Stimulated activated CD8-positive, alpha-beta memory T cell treated with anti-CD3 and anti-CD28 coated beads, Interleukin-2, amount 100 ng/mL, for 48 hours (primary cell): ENCODE measurements at places on chromosomes 16 and 17.
A peak's percentile ranks its signal among the peaks of the same experiment; 100 is the strongest.

DNA sequence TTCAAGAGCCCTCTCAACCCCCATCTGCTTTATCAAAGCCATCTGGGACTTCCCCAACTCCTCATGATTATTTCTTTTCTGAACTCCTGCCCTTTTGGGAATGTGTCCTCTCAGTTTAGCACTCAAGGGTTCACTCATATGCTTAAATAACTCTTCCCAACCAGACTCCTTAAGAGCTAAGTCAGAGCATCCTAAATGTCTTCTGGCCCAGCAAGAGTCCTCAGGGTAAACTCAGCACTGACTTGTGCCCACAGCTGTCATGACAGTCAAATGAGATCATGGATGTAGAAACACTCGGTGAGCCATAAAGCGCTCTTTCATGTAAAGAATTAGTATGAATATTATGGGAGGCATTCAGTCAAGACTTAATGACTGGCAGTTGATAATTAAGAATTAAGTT lies 85.9 kb downstream of the TEX14 start:
- no peak for DNase-seq

DNA sequence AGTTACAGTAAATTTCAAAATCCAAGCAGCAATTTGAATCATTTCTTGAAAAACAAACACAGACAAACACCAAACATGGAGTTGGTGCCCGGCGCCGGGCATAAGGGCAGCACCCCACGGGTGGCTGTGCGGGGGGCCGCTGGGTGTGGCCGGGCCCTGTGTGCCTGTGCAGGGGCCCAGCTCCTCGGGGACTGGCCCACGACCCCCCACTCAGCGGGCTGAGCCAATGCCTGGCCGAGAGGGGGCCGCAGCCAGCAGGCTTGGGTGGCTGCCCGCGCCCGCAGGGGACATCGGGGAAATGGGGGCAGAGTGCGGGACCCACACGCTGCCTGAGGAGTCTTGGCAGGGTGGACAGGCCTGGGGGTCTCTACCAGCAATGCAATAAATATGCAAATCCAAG lies 12.8 kb upstream of the DUS1L start:
- no peak for DNase-seq

DNA sequence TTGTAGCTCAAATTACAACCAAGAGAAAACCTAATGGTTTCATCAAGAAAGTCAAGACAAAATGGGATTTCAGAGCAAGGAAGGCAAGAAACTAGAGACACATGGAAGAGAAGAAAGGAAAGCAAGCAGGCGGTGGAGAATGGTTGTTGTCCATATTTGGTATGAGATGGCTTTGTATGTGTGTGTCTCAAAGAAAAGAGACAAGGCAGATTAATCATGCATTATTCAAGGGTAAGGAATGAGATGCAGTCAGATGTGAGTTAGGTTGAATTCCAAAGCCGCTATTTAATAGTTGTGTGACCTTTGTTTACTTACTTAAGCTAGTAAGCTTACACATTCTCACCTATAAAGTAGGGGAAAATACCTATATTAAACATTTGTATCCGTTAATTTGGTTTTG lies 1029.6 kb downstream of the CDH11 start:
- no peak for DNase-seq

DNA sequence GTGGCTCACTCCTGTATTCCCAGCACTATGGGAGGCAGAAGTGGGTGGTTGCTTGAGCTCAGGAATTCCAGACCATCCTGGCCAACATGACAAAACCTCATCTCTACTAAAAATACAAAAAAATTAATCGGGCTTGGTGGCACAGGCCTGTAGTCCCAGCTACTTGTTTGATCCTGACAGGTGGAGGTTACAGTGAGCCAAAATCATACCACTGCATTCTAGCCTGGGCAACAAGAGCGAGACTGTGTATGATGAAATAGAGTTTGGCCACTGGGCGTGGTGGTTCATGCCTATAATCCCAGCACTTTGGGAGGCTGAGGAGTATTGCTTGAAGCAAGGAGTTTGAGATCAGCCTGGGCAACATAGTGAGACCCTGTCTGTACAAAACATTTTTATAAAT lies 173.3 kb downstream of the TANC2 start:
- no peak for DNase-seq

- no peak for DNase-seq
Observed at GRCh38 chr17:71511266-71511995, 609.4 kb upstream of the SOX9 start.

DNA sequence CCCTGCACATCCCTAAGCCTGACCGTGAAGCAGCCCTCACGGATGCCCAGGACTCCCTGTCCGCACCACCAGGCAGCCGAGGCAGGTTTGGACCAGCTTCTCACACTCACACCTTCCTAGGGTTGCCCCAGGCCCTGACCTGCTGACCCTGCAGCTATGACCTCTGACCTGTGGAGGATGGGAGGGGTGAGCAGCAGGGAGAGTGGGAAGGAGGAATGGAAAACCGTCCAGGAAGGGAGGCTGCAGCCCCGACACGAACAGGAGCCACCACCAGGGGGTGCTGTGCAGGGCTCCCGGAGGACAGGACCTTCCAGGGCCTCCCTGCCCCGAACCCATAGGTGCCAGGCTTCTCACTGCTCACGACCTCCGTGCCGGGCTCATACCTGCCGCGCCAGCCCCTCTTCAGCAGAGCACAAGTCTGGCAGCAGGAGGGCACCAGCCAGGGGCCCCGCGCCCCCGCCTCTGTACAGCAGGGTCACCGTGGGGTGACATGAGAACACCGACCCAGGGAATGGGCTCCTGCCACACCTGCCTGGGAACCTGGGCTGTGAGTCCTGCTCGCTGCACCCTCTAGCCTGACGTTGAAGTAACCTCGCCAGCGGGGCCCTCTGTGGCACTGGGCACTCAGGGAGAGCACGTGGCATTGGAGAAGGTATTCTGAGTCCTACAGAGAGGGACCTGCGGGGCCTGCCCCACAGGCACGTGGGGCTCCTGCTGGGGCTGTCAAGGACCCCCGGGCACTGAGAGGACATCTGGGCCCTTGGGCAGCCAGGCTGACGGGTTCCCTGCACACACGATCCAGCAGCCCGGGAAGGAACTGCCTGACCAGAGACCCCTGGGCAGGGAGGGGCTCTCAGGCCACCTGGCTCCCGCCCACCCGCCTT lies 37.6 kb downstream of the CTU2 start:
- peak; percentile 68 for DNase-seq

- no peak for DNase-seq
Observed at GRCh38 chr17:38430316-38430715, 2.1 kb downstream of the ARHGAP23 start.

- DNase-seq = no peak
Observed at GRCh38 chr17:55704401-55704800, 18.3 kb downstream of the TMEM100 start.

GRCh38 chr17:80990921-80991644 lies 558 bp upstream of the CHMP6 start:
- no peak for DNase-seq

GRCh38 chr17:6539871-6540270 lies 16.5 kb downstream of the PITPNM3 start:
- no peak for DNase-seq

DNA sequence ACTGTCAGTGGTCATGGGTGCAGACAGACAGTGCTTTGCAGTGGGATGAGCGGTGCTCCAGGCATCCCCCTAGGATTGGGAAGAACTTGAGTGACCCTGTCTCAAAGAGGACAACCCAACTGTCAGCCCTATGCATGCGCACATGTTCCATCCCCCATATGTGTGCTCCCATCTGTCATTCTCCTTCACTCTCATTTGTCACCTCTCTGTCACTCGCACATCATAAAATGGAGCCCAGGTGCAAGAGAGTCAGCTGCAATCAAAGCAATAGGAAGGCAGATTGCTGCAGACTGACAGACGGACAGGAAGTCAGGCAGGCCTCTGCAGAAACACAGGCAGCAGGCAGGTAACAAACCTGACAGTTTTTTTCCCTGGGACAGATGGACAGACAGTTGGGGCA lies 101.8 kb upstream of the CCL1 start:
- no peak for DNase-seq

DNA sequence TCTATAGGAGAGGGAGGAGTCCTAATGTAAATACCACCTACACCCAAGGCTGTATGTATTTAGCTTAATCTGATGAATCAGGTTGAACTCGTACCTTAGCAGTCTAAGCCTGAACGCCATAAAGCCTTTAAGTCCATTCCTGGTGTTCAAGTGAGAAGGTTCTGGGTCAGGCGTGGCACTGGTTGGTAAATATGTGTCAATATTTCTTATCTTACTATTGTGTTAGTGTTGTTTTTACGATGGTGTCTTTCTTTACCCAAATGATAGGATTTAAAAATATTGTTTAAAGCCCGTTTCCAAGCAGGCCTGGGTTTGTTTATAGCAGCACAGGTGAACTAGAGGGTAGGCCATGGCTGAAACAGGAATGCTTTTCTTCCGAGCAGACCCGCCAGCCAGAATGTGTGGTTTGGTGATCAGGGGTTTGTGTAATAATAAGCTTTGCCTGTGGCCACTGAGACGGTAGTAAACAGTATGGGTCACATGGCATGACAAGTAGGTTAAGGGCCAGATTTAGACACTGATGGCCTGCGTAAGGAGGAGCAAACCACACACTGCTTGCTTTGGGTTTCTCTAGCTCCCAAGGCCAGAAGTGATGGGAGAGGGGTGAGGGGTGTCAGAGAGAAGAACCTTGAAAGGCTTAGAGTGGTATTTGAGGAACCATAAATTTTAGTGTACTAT lies 3.3 kb downstream of the TMEM94 start:
- no peak for DNase-seq

DNA sequence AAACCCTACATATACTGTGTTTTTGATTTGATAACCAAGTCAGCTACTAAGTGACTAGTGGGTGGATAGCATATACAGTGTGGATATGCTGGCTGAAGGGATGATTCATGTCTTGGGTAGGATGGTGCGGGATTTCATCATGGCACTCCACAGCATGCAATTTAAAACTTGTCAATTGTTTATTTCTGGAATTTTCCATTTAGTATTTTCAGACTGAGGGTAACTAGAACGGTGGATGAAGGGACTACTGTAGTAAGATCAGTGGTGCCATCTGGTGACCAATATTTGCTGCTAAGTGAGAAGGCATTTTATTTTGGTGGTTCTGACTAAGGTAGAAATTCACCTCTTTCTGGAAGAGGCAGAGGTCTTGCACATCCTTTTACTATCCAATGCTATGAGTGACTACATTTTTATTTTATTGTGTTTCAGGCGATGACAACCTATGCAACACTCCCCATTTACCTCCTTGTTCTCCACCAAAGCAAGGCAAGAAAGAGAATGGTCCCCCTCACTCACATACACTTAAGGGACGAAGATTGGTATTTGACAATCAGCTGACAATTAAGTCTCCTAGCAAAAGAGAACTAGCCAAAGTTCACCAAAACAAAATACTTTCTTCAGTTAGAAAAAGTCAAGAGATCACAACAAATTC lies 3.1 kb downstream of the CDC6 start:
- no peak for DNase-seq

- no peak for DNase-seq
Observed at GRCh38 chr16:30901201-30902028, 5.0 kb downstream of the CTF1 start.

DNA sequence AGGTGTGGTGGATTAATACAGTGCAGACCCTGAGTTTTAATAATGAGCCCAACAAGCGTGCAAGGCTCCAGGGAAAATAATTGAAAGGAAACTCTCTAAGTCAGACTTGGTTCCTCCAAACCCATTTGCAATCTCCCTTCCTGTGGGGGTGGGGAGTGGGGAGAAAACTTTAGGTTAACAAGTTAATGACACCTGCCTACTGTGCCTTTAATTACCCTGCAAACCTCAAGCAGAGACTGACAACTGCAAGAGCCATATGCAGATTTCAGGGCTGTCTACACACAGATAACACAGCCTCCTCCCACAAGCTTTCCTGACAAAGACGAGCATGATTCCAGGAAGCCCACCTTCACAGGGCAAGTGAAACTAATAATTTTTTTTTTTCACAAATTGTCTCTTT lies 359.3 kb downstream of the HS3ST4 start:
- no peak for DNase-seq

GRCh38 chr16:10620120-10620519 lies 39.7 kb upstream of the EMP2 start:
- DNase-seq = no peak

DNA sequence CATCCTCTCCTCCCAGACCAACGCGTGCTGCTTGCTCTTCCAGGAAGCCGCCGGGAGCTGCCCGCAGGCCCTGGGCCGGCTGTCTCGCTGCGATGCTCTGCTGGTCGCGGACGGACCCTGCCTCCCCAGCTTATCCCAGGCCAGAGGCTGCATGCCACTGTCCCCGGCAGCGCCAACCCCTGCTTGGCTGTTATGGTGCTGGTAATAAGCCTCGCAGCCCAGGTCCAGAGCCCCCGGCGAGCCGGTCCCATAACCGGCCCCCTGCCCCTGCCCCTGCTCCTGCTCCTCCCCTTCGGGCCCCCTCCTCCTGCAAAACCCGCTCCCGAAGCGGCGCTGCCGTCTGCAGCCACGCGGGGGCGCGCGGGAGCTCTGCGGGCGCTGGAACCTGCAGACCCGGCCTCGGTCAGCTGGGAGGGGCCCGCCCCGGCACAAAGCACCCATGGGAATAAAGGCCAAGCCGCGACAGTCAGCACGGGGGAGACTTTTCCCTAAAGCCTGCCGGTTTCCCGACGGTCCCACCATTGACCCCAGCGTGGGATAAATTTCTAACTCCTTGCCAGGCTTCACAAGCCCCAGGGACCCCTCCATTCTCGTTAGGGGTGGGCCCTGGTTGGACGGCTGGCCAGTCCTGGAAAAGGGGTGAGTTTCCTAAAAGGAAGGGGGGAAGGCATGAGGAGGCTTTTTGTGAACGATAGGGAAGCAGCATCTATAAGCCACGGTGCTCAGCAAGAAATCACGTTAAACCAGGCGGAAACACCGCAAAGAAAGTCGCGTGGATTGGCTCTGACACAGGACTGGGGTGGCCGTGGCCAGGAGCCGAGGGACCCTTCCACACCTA lies 11.2 kb downstream of the ENPP7 start:
- DNase-seq = peak; percentile 58

DNA sequence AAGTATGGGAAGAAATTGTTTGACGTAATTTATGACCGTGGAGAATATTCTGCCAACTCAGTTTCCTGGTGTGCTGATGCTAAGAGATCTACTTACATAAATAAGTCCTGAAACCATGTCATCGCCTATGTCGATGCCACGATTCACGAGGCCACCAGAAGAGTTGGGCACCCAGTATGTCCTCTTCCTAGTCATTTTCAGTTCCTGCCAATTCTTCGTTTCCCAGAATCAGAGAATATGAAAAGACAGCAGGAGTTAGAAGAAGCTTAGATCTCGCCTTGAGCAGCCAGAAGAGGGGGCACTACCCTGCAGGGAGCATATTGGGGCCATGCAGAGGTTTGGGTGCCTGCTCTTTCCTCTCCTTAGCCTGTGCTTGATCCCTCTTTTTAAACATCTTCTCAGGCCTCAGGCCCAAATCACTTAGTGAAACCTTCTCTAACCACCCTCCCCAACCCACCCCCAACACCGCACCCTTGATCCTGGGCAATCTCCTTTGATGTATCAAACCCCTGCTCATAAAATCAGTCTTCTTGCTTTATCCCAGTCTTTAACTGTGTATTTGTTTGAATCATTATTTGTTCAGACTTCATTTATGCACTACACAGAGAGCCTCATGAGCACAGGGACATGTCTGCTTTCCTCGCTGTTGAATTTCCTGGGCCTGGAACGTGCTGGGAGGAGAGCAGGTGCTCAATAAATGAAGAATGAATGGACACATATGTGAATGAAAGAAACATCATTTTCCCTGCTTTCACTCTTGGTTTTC lies 12.2 kb upstream of the LONP2 start:
- DNase-seq = no peak
